GM10248 (cell line): ENCODE measurements at places on chromosomes 16 and 17.
A peak's percentile ranks its signal among the peaks of the same experiment; 100 is the strongest.

GRCh38 chr16:28596840-28597691 lies at the start of gene SULT1A2:
SULT1A2 (minus strand) TSS chr16:28597050; CDS start chr16:28595930, 1,120 bp downstream.
- DNase-seq = no peak

- no peak for DNase-seq
Observed at GRCh38 chr17:63949576-63950250, 17.6 kb upstream of the CD79B start.

DNA sequence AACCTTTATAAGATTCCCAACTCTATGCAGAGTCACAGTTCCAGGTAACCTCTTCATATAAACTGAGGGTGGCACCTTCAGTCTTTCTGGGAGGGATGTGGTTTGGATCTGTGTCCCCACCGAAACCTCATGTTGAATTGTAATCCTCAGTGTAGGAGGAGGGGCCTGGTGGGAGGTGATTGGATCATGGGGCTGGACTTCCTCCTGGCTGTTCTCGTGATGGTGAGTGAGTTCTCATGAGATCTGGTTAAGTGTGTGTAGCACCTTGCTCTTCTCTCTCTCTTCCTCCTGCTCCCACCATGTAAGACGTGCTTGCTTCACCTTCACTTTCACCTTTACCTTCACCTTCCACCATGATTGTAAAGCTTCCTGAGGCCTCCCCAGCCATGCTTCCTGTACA lies 30.5 kb downstream of the HS3ST2 start:
- no peak for DNase-seq

GRCh38 chr17:64420143-64420670 lies 28.7 kb upstream of the MILR1 start:
- peak; percentile 66 for DNase-seq

DNA sequence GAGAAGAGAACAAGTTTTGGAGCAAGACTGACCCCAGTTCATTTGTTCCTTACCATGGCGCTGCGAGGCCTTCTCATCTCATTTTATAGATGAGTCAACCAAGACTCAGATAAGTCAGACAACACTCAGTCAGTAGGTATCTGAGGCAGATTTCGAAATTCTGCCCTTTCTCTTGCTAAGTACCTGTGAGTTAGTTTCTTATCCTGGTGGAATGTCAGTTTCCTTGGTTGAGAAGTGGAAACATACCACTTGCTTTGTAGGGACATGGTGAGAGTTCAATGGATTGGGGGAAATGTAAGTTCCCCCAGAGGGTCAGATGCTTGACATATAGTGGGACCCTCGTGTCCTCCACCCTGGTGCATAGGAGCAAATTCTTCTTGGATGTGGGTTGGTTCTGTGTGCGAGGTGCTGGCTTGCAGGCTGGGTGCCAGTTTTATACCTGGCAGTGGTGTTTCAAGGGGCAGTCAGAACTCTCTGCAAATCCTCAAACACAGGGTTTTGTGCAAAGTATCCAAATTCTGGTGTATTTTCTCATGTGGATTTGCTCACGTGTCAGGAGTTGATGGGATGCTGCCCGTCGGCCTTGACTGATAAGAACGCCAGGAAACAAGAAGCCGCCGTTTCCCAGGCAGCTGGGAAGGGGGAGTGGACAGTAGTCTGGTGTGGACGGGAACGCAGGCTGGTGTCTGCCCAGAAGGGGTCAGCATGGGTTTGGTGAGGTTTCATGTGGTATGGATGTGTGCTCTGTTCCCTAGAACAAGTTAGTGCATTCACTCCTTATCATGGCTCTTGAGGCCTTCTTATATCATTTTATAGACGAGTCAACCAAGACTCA lies 61.1 kb upstream of the CIBAR2 start:
- DNase-seq = no peak

GRCh38 chr17:72825218-72825617 lies 267.3 kb downstream of the SLC39A11 start:
- DNase-seq = no peak

DNA sequence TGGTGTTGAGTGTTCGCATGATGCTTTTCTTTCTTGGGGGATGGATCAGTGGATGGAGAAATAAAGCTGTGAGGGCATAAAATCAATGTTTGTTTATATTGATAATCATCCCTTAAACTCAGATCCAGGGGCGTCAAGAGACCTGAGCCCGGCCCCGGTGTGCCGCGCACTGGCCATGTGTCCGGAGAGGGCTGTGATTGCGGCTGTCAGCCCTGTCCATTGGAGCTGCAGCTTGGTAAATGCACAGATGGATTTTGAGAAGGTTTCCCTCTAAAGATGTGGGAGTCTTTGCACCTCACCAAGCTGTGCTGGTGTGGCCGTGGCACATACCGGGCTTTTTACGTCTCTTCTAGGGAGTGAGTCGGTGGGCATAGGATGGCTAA lies 21.6 kb upstream of the ZNF750 start:
- DNase-seq = no peak

GRCh38 chr17:37829592-37830123 lies 84.8 kb upstream of the HNF1B start:
- DNase-seq = no peak

DNA sequence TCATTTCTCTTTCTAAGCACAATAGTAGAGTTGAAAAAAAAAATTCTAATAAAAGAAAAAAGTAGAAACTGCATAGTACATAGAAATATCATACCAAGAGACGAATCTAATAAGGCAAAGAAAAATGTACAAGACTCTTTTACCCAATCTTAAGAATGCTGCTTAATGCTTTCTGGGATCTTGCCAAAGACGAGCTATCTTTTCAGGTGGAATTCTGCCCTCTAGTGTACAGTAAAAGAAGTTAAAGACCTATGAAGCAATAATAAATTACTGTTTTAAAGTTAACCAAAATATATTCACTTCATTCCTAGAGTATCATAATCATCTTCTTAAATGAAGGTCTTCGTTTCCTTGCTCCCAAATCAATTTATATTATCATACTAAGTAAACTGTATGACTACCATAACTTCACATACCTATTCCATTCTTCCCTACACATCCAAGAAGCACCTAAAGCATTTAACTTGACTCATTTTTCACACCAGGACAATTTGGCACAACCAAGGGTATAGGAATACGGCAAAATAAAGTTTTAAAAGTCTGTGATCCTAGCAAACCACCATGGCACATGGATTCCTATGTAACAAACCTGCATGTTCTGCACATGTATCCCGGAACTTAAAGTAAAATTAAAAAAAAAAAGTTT lies 47.7 kb downstream of the CFDP1 start:
- peak; percentile 50 for DNase-seq

DNA sequence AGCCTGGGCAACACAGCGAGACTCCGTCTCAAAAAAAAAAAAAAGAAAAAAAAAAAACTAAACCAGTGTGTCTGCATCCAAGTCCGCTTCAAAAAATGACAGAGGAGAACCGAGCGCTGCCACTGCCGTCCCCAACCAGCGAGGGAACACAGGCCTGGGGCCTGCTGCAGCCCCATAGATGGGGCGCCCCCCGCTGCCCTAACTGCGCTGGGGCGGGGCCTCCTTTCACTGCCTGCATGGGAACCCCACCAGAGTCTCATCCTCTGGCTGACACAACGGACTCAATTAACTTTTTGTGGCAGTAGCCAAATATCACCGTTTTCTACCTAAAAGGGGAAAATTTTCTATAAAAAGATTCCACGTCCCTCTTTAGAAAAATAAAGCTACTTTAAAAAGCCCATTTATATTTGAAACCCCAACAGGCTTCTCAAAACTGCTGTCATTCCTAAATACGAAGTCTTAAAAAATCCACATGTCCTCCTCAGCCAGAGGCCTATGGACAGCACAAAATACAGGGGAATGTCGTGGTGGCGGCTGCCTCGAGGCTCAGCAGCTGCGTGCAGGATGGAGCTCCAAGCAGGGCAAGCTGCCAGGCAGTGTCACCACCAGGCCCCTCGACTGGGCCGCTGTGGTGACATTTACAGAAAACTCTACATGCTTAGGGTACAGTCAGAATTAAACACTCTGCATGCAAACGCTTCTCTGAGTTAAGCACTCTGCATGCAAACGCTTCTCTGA lies 30.3 kb downstream of the KLHDC4 start:
- no peak for DNase-seq

DNA sequence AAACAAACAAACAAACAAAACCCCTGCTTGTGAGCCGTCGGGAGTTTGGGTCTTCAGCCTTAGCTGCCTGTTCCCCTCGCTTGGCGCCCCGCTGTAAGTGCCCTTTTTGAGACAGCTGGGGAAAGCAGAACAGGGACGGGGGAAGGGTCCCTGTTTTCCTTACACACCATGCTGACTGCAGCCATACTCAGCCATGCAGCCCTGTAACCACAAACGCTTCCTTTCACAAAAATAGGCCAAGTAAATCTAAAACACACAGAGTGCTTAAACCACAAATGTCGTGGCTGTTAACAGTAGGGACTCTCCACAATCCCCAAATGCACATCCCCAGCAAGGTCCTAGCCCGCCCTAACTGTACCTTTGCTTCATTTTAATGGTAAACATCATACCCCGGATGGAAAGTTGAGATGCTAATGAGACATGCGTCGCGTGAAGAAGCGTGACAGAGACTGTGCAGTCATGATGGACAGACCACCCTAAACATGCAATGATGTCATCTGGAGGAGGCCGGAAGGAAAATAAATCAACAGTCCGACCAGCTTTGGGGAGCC lies 129.9 kb downstream of the MGAT5B start:
- peak; percentile 69 for DNase-seq

GRCh38 chr16:11010575-11011221 lies 66.3 kb downstream of the CLEC16A start:
- no peak for DNase-seq

GRCh38 chr17:71790791-71791190 lies 330.0 kb upstream of the SOX9 start:
- no peak for DNase-seq

- DNase-seq = no peak
Observed at GRCh38 chr16:78689536-78689935, 590.1 kb downstream of the WWOX start.

DNA sequence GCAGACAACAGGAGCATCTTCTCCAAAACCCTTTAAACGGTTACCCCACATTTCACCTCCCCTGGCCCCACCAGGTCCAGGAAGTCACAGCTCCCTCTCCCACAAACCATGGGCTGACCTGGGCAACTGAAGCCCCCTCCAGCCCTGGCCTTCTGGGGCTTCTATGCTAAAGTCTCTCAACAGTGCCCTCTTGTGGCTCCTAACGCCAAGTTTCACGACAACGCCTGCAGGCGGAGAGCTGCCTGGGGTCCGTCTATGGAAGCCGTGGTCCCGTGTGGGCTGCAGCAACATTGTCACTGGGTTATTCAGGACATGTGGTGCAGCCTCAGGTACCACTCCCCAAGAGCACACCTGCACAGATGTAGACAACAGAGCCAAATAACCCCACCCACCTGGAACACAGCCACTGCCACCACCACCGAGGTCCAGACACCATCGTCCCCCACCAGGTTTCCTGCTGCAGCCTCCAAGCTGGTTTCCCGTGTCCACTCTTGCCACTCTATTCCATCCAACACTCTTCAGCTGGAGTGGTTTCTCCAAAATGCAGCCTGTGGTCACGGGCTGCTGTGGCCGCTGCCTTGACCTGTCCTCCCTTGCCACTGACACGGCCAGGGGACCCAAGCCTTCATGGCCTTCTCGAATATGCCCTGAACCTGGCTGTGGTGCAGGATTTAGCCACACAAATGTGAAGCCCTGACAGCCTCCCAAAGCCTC lies 19.1 kb downstream of the C16orf95 start:
- peak; percentile 67 for DNase-seq

DNA sequence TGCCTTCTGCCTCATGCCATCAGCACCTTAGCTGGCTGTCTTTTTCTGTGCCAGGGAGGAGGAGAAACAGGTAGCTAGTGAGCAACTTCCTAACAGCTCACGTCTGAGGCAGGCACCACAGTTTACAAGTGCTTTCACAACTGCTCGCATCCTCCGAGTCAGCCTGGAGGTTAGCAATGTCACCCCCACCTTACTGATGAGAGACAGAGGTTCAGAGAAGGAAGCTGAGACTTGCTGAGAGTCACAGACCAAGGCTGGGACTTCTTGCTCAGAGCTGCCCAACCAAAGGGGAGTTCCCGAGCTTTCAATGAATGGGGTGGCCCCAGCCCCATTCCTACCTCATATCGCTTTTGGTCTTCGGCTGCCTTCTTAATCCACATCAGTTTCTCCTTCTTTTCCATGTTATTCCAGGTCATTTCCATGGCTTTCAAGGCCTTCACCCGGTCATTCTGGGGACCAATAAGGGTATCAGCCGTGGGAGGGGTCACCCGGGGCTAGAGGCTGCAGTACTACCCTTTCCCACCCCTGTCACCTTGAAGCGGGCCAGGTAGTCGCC lies 9.6 kb downstream of the UBTF start:
- DNase-seq = peak; percentile 52

GRCh38 chr17:44414394-44415155 lies 25.1 kb upstream of the ITGA2B start:
- no peak for DNase-seq

GRCh38 chr16:72480911-72481310 lies 309.0 kb upstream of the PMFBP1 start:
- no peak for DNase-seq

DNA sequence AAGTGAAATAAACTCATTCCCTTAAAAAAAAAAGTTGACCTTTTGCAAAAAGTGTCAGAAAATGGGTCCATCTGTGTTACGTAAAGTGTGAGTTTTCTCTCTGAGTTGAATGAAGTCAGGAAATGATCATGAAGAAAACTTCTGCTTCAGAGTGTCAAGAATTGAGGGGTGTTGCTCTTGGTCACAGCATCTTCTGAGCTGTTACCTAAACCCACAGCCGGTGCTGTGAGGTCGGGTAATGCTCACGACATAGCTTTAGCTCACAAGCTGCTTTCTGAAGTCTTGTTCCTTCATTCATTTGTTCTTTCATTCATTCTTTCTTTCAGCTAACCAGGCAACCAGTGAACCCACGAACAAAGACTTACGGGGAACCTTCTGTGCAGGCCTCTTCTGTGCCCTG lies 372.1 kb downstream of the CPPED1 start:
- DNase-seq = no peak

DNA sequence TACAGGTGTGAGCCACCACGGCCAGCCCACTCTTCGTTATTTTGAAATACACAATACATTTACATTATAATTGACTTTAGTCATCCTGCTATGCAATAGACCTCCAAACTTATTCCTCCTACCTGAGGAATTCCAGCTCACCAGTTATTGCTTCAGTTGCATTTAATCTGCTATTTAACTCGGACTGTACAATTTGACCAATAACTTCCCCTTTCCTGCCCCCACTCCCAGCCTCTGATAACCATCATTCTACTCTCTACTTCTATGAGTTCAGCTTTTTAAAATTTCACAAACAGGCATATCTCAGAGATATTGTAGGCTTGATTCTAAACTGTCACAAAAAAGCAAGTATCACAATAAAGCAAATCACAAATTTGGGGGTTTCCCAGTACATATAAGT lies 157.0 kb downstream of the COPRS start:
- DNase-seq = no peak

DNA sequence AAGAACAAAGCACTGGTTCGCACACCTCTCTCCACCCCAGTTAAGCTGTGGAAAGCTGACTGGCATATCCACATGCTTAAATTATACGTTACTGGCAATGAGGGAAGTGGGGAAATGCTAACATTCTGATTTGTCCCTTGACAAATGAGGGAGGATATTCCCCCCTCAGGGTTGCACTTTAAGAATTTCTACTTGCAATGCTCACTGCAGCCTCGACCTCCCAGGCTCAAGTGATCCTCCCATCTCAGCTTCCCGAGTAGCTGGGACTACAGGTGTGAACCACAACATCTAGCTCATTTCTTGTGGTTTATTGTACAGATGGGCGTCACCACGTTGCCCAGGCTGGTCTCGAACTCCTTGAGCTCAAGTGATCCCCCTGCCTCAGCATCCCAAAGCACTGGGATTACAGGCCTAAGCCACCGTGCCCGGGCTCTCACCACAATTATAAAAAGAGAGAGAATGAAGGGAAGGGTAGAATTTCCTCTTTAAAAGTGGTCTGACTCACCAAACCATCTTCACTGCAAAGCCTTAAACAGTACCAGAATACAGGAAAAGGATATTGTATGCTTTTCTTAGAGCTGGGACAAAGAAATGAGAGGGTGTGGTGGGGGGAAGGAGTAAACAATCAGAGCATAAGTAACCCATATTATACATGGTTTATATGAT lies 38.9 kb downstream of the KANSL1 start:
- DNase-seq = no peak
